ENCODE measurements at places on chromosomes 4 and X.

DNA sequence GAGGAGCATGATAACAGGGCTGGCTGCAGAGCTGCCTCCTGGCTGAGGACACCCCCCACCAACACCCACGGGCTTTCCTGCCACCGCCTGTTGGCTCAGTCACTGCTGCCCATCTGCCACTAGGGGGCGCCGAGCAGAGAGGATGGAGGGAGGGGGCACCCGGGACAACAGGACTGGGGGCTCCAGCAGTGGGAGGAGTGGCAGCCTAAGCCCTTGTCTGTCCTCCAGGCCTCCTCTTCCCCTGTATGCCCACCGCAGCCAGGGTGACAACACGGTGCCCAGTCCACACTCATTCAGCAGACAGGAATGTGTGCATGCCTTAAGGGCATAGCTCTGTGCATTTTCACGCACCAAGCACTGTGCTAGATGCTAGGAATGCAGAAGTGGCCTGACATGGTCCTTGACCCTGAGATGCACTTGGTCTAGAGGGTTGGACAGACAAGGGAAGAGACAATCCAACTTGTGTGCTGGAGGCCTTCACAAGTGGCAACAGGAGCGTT is 149.9 kb downstream of the AMMECR1 start:
- DNase-seq, result no peak

GRCh38 chr4:112127048-112127637 is 18.1 kb upstream of the FAM241A start:
- no peak for DNase-seq

DNA sequence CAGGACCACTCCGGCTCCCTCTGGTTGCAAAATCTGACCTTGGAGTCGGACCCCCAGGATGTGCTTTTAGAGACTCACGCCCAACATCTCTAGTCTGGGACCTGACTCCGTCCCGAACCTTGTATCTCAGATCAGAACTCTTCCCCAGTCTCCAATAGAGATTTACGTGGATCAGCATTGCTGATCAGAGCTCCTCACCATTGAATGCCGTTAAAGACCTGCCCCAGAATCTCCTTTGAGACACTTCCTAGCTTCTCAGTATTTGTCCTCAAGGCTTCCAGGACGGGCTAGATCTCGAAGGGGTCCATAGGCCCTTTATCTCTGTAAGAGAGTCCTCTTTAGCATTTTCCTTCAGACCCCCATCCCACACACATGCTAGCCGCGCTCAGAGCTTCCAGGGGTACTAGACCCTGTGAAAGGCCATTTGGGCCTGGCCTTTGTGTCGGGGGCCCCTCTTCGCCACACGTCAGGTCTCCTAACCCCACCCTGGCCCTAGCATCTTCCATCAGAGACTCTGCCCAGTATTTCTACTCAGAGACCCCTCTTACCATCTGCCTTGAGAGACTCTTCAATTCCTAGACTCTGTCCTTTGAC is 662 bp downstream of the UBA1 start:
- no peak for DNase-seq

- no peak for DNase-seq
Measured at GRCh38 chr4:177161781-177162180, 147.9 kb upstream of the NEIL3 start.

GRCh38 chr4:113935190-113935589 is 44.3 kb downstream of the ARSJ start:
- no peak for DNase-seq

DNA sequence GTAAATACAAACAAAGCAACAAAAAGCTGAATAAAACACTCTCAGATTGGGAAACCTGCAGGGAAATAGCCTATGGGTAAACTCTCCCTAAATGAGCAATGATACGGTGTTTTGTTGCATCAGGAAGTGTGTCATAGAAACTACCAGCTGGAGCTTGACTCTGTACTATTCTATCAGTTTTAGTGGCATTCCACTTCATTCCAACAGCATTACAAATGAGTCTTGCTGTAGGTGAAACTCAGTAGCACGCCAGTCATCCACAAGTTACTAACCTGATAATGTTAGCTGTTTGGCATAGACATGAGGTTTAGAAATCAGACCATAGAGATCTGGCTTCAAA is 24.9 kb downstream of the FGFBP1 start:
- DNase-seq, result no peak

DNA sequence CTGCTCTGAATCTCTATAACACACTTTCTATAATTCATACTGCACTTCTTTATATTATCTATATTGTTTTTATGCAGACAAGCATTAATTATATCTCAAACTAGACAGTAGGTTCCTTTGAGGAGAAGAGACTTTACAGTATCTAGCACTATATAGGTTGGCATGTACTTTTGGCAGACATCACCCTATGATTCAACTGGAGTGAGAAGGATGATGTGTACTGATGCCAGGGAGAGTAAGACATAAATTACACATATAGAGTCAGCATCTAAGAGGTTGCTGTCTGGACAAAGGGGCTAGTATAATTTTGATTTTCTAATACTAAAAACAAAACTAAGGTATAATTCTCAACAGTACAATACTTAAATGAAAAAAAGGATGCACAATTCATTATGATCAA is 5.1 kb upstream of the RBM41 start:
- no peak for DNase-seq

DNA sequence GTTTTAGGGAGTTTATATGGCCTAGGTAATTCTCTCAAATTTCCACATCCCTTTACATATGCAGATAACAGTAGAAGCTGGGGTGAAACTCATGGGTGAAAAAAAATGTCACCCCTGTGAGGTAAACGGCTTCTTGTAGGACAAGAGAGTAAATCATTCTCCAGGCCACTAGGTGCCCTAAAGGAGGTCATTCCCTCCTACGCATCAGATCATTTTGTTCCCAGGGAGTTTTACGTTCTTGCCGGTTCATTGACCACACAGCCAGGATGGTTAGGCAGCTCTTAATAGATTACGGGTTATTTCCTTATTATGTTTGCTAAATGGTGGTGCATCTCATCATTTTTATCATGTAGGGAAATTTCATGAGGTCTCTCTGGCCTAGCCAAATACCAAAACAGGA is 225.8 kb upstream of the NOCT start:
- DNase-seq, result no peak

DNA sequence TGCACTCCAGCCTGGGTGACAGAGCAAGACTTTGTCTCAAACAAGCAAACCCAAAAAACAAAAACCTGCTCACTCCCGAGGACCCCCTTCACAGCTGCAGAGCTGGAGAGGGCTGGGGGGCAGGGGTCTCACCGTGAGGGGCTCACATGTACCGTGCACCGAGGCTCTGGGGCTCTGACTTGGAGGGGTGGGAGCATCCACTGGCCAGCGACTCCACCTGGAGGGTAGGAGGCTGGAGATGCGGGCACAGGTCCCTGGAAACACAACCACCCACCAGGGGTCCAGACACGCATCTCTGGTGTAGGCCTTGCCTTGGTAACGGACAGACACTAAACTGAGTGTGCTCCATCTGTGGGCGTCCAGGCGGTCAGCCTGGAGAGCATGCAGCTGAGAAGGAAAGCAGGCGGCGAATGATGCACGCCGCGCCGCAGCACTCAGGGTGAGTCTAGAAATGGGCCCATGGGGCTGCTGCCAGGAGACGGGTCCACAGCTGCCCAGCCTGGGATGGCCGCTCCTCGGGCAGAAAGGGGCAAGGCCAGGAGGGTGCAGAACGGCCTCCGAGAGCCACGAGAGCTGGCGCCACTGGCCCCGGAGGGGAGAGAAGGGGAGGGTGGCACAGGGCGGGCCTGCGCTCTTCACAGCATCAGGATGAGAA is 26.1 kb downstream of the PPP2R3B start:
- no peak for DNase-seq

DNA sequence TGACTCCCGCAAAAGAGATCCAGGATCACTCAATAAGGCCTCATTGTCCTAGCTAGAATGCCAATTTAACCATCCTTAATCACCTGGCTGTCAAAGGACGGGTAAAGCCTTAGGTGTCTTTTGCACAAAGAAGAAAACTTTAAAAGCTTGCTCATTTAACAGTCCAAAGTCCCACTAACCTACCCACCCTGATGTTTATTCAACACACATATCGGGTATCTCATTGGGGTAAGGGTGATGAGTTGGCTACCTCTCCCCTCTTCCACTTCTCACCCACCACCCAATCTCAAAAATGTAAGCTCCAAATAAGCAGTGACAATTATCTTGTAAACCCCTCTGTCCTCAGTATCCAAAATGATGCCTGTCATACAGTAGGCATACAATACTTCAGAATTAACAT is 988 bp upstream of the SRD5A3 start:
- no peak for DNase-seq

DNA sequence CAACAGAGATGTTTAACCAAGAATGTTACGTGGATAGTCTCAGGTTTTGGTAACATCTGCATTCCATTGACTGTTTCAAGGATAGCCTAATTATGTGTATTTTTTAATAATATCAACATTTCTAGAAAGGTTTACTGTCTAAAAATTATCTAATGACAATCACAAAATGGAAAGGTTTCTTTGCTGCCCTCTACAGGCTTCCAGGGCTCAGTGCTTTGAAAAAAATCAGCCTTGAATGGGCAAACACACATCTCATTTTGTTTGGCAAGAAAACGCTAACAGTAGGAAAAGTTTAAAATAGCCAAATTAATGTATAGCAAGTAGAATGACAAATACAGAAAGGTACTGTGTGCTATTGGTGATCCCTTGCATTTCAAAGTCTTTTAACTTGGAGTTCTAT is 223.4 kb upstream of the PRPS2 start:
- DNase-seq, result no peak

- peak; percentile 46 for DNase-seq
Measured at GRCh38 chr4:53748328-53748772, 157.1 kb upstream of the LNX1 start.

- no peak for DNase-seq
Measured at GRCh38 chr4:8311101-8312068, 41.8 kb downstream of the HTRA3 start.

DNA sequence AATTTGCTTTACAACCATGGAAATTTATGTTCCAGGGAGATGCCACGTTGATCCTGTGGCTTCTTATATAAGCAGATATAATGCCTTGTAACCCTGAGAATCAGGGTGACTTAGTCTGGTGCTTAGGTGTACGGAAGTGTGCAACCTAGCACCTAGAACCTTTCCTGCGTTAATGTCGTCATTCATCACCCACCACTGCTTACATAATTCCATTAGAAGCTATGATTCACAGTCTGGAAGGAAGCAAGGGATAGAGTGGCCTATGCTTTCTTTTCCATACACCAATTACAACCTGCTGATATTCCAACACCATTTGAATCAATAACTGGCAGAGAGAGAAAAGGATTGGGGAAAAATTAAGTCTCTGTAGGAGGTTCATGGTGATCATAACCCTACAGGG is 17.3 kb upstream of the CXCL8 start:
- no peak for DNase-seq

- DNase-seq, result no peak
Measured at GRCh38 chrX:152445926-152446325, 5.2 kb downstream of the GABRA3 start.

- no peak for DNase-seq
Measured at GRCh38 chr4:142194905-142195304, 558.5 kb downstream of the IL15 start.
